ENCODE measurements at places on chromosomes 1 and 21.

DNA sequence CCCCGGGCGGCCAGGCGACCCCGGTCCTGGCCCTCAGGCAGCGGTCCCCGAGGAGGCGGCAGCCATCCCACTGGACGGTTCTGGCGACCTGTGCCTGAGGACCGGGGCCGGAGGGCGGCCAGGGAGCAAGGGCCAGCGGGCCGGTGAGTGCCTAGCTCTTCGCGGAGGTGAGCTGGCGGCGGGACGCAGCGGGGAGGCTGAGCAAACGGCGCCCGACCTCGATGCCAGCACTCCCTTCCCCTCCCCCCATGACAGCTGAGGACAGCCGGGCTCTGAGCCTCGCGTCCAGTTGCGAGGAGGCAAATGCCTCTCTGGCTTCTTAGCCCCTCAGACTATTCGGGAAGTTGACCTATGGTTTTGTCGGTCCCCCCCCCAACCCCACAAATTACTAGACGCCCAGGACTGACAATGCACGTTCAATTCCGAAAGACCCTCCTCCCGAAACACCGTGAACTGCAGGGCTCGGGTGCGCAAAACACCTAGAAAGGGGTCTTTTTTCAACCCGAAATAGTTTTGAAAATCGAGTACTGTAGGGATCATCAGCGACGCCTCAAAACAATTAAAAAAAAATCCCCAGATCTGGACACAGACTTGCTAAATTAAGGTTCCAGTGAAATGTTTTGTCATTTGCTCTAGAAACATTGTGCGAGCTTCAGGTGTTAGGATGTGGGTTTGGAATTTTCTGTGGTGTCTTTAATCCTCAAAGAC lies 8.3 kb downstream of the CDKN2C start:
- DNase-seq: peak; percentile 43

DNA sequence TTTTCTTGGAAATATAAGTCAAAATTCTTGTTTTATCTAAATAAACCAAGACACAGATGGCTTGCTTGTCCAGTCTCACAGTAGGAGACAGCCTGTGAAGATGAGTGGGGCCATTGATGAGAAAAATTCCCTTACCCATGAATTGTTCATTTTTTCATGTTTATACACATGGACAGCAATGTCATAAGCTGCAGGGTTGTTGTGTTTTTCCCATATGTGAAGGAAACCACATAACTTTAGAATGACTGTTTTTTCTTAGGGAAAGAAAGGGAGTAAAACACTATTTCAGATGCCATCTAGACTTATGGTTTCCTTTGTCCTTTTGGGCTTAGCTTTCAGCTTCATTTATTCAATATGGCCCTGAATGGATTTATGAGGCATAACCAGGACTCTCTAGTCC lies 622.5 kb upstream of the NR5A2 start:
- DNase-seq: no peak

GRCh38 chr1:210598135-210598652 lies 269.5 kb downstream of the HHAT start:
- DNase-seq: no peak

DNA sequence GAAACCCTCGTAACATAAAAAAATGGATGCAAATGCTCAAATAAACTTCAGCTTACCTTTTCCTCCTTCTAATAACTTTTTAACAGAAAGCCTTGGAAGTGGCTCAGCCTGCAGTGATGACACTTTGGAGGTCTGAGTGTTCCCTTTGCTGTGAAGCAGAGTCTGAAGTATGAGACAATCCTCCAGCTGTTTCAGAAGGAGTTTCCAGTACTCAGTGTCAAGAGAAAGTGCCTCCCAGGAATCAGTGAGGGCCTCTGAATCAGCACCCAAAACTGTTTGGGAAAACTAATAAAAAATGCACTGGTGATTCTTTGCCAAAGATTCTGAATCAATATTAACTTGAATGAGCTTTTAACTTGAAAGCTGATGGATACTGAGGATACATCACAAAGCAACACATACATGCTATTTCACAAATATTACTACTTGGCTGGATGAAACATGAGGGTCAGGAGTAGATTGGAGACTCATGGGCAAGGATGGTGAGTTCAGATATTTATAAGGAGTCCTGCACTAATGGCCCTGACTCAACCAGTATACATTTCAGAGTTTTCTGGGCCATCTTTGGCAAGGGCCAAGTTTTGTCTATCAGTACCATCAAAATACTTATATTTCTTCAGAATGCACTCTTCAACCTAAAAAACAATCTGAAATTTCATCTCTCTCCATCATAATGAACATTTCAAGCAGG lies 77.0 kb downstream of the IARS2 start:
- no peak for DNase-seq

GRCh38 chr1:188270497-188270896 lies 1441.7 kb downstream of the PLA2G4A start:
- DNase-seq: no peak

DNA sequence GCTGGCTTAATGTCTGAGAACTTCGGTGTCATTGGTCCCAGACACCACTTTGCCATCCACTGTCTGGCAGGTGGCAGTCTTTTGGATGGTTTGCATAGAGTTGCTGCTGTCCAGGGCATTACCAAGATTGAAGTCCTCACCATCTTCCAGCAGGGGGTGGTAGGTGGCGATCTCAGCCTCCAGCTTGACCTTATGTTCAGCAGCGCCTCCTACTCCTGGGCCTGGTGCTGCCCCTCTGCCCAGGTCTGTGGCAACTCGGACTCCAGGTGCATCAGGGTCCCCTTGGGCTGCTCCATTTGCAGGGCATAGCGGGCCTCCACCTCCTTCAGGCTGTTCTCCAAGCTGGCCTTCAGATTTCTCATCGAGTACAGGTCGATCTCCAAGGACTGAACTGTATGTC lies 573.3 kb upstream of the NCAM2 start:
- no peak for DNase-seq

- no peak for DNase-seq
These were observed 104.2 kb downstream of the COP1 start for GRCh38 chr1:176102768-176103350.

- no peak for DNase-seq
These were observed 49.2 kb downstream of the COQ8A start for GRCh38 chr1:226989085-226989920.

- no peak for DNase-seq
These were observed 47.5 kb downstream of the SYDE2 start for GRCh38 chr1:85153149-85153891.

GRCh38 chr1:232303222-232303620 lies 326.7 kb downstream of the SIPA1L2 start:
- DNase-seq: no peak

DNA sequence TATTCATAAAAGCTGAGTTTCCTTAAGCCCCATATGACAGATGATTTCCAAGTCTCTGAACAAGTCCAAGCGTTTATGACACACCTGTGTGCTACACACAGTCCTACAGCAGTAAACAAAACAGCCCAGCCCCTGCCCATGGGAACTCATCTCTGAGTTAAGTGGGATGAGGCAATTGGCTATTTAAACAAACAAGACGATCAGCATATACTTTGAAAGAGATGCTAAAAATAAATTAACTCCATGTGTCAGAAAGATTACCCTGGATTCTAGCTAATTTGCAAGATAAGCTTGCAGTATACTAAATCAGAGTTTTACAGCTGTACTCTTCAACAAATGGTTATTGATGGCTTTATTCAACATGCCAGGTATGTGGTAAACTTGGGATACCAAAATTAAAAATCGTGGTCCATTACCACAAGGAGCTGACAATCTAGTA lies 7.0 kb downstream of the PSMG1 start:
- DNase-seq: no peak

GRCh38 chr1:83741770-83742169 lies 257.2 kb downstream of the TTLL7 start:
- DNase-seq: no peak

DNA sequence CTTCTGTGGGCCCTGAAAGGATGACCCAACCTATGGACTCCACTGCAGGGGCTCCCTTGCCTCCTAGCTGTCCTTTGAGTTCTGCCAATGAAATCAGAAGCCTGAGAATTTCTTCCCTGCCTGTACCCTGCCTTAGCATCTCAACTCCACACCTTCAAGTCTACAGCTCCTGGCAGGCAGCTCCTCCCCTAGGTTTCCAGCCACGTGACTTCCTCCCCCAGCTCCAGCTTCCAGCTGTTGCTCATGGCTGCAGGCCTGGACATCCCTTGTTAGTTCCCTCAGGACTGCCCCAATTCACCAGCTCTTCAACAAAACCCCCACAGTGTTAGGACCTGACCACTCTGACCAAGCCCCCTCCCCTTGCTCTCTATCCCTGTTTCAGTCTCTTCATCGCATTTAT lies 2.4 kb downstream of the RCAN1 start:
- no peak for DNase-seq

DNA sequence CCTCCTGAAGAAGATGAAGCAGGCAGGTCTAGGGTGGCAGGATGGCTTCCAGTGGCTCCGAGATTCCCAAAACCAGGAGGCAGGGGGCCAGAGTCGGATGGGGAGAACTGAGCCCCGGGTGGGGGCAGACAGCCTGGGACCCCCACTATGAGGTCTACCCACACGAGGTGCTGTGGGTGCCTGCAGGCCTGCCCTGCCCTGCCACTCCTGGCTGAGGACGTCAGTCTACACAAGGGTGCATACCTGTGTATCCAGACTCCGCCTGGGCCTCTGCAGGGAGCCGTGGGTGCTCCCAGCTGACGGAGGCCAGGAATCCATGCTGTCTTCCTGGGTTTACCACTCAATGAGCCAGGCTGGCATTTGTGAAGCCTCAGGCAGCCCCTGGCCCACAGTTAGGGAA lies 80.3 kb downstream of the PRDM16 start:
- no peak for DNase-seq

DNA sequence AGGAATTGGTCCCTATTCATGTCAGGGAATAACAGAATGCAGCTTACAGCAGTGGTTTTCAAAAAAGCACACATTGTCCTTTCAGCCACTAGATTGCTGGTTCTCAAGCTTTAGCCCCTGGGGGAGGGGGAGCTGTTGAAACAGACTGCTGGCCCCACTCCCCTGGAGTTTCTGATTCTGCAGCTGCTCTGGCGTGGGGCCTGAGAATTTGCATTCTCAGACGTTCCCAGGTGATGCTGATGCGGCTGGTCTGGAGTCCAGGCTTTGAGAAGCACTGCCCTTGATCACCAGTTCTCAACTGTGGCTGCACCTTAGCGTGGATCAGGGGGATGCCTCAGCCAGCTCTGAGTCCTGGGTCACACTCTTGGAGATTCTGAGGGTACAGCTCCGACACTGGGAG lies 62.7 kb upstream of the LAPTM5 start:
- DNase-seq: no peak

- DNase-seq: no peak
These were observed 95.2 kb upstream of the TRABD2B start for GRCh38 chr1:48092401-48092800.

- DNase-seq: no peak
These were observed 17.5 kb downstream of the ZBTB8OS start for GRCh38 chr1:32632829-32633228.

DNA sequence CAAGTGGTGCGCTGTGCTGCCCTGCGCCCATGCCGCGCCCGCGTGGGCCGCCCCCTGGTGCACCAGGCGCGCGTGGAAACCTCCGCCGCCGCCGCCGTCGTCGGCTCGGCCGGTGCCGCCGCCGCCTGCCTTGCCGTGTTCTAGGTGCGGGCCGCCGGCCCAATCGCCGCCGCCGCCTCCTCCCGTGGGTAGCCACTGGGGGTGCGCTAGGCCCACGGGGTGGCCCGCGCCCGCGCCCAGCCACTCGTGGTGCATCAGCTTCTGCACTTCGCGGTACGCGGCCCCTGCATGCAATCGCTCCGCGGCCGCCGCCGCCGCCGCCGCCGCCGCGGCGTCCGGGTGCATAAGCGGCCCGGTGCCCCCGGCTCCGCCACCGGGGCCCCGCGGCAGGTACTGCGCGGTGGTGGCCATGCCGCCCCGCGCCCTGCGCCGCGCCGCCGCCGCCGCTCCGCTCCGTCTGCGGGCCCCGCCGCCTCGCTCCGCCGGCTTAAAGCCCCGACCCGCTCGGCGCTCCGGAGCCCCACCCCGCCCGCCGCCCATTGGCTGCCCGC lies at the start of gene POU3F1:
Gene POU3F1, minus strand, starts transcription at position 461 of the 551 bp plus-strand sequence. Its CDS starts 50 bp downstream, at position 411.
- DNase-seq: no peak

- DNase-seq: no peak
These were observed 13.9 kb upstream of the BCAR3 start for GRCh38 chr1:93695411-93696005.

DNA sequence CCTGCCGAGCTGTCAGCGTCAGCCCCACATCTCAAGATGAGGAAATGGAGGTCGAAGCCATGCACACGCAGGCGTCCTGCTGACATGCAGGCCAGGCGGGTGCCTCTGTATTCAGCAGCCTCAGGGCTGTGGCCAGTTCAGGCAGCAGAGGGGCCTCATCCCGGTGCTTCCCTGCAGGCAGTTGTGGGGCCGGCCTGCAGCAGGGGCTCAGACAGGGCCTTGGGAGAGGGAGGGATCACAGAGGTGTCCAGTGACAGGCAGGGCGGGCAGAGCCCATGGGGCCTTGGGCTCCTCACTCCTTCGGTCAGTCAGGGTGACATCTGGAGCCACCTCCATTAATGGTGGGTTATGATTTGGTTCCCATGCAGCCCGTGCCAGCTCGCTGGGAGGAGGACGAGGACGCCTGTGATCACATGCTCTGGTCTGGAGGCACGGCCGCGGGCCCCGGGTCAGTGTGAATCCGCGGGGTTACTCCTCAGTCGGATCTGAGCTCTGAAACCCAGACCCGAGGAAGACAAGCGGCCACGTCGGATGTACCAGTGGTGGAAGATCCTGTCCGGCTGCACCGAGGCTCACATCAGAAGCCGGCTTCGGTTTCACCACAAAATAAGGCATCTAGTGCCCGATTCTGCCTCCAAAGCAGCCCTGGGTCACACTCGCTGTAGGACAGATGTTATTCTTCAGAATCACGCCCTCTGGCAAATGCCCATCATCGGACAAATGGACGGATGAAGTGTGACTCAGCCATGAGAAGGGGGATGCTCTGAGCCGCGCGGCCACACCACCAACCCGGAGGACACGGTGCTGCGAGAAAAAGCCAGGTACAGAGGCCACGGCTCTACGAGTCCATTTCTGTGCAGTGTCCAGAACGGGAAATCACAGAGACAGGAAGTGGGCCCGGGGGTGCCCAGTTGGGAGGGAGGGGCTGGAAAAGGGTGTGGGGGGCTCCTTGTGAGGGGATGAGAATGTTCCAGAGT lies 33.4 kb downstream of the KRTAP10-1 start:
- no peak for DNase-seq

GRCh38 chr1:151581451-151581850 lies 30.4 kb upstream of the SNX27 start:
- DNase-seq: no peak

GRCh38 chr1:205028924-205029323 lies 14.1 kb upstream of the CNTN2 start:
- DNase-seq: no peak
